Left cardiac atrium (tissue), 4 donors: ENCODE measurements at places on chromosomes 1 and 21. TPM values are rescaled to one million over a fixed set of nuclear protein-coding genes. Genes with fewer than 3 reads are reported as not detected.

ST6GALNAC3 gene
- 4.6 TPM for total RNA-seq

NPR1 gene
- 28.5 TPM for total RNA-seq

PDZK1 gene
- total RNA-seq = 0.12 TPM

GNG4 gene
- 0.05 TPM for total RNA-seq

ELAPOR1 gene
- total RNA-seq = 0.39 TPM

SLAMF6 gene
- 1.4 TPM for total RNA-seq

DTL gene
- total RNA-seq = 0.71 TPM

AMPD1 gene
- total RNA-seq = not detected

IFI6 gene
- 40.6 TPM for total RNA-seq

IFI44L gene
- total RNA-seq = 20.7 TPM

COL9A2 gene
- 1.2 TPM for total RNA-seq

NAV1 gene
- 20.7 TPM for total RNA-seq

SVBP gene
- total RNA-seq = 10.6 TPM

KRTAP7-1 gene
- not detected for total RNA-seq

PPT1 gene
- 51.7 TPM for total RNA-seq

CTBS gene
- 8.0 TPM for total RNA-seq

DIRAS3 gene
- 1.4 TPM for total RNA-seq

LAMC1 gene
- 108 TPM for total RNA-seq

OTUD3 gene
- 6.9 TPM for total RNA-seq
